Amniotic epithelial cell (primary cell): ENCODE measurements at places on chromosomes 4 and X.

DNA sequence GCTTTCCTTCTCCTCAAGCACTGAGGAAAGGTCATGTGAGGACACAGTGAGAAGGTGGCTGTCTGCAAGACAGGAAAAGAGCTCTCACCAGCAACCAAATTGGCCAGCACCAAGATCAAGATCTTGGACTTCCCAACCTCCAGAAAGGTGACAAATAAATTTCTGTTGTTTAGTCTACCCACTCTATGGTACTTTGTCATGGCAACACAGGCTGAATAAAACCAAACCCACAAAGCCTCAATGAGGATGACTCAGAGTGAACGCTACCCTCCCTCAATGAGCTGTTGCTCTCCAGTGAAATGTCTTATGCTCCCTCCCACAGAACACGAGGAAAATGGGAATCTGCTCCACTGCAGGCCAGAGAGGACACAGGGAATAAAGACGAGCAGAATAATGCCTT lies 244.1 kb downstream of the RAB28 start:
- peak; percentile 43 for DNase-seq

GRCh38 chr4:38144031-38144430 lies 183.8 kb downstream of the PTTG2 start:
- no peak for DNase-seq

GRCh38 chrX:1419545-1420355 lies 27.8 kb upstream of the SLC25A6 start:
- DNase-seq: no peak

DNA sequence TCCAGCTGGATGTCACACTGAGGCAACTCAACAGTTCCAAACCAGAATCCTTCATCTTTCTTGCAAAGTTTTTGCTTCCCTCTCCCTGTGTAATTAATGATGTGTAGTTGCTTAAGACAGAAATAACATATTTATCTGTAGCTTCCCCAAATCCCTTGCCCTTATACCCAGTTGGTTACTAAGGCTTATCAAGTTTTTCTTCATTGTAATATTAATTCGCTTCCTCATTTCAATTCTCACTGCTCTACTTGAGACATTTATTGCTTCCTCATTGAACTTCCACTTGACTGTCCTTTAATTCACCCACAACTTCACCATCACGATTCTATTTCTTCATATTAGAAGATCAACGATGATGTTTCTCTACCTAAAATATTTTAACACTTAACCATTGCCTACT lies 386.6 kb upstream of the CPEB2 start:
- DNase-seq: no peak

DNA sequence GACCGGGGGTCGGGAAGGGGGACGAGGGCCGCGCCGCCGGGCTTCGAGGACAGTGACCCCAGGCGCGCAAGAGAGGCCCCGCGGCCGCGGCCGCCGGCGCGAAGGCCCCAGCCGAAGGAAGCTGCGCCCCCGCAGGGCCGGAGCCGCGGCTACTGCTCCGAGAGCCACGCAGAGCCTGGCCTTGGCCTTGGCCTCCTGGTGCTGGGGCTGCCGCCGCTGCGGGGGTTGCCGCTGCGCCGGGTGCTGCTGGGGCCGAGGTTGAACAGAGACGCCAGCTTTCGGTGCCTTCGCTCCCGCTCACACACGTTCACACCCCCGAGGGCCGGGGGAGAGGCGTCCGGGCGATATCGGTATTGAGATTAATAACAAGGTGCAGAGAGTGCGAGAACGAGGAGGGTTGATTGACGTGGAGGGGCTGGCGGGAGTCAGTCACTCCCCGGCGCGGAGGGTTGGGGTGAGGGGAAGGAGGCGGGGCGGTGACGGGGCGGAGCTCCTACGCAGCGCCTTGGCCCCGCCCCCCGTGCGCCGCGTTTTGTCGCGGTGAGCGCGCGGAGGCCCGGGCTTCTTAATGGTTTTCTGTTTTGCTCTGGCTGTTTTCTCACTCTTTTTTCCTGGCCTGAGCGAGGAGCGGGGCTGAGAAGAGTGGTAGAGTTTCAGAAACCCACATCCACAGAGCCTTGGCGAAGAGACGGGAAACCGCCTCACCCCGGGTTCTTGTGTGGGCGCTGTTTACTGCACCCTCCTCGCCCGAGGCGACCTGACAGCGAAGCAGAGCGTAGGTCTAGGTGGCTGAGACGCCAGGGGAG lies 878 bp upstream of the CNOT6L start:
- peak; percentile 82 for DNase-seq

DNA sequence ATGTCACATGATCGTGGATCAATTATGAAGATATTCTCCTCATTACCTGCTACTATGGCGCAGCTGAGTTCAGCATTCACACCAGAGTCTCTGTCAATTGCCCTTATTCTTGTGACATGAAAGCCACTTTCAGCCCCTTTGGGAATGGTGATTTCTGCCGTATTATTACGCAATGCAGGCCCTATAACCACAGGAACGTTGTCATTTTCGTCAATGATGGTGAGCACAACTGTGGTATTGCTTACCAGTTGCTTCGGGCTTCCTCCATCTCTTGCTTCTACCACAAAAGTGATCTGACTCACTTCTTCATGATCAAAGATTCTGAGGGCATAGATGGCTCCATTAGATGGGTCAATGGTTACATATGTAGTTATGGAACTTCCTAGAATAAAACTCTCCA lies 2.1 kb downstream of the PCDH18 start:
- DNase-seq: no peak

GRCh38 chr4:106690487-106690886 lies 321.9 kb upstream of the GIMD1 start:
- DNase-seq: peak; percentile 80

DNA sequence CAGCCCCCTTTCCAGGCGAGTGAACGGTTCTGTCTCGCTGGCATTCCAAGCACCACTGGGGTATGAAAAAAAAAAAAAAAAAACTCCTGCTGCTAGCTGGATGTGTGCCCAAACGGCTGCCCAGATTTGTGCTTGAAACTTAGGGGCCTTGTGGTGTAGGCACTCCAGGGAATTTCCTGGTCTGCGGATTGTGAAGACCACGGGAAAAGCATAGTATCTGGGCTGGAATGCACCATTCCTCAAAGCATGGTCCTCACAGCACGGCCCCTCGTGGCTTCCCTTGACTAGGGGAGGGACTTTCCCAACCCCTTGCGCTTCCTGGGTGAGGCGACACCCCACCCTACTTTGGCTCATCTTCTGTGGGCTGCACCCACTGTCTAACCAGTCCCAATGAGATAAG lies 516.8 kb upstream of the FAM241A start:
- DNase-seq: no peak

DNA sequence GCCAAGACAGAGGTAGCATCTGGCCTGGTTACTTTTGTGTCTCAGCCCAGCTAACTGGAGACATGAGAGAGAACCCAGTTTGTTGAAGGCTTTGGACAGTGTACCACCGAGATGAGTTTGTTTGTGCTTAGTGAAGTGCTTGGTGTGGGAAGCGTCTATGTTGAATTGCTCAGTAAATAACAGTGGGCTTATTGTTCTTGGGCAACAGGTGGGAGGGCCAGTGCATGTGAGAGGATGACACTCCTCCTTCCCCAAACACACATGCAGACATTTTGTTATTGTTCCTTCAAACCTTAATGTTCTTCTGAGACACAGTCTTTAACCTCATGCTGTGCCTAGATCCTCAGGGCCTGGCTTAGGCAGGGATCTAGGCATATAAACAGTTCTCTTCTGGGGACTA lies 39.7 kb downstream of the MSN start:
- DNase-seq: no peak
